ENCODE measurements at places on chromosomes 6 and 20. TPM values are rescaled to one million over a fixed set of nuclear protein-coding genes. Genes with fewer than 3 reads are reported as not detected.

The TRIM10 gene
- total RNA-seq: not detected

The BANF2 gene
- not detected for total RNA-seq

The CST2 gene
- total RNA-seq: not detected

The PNPLA1 gene
- not detected for total RNA-seq

The C6orf52 gene
- 2.7 TPM for total RNA-seq

The FOXQ1 gene
- total RNA-seq: not detected

The NOX3 gene
- total RNA-seq: not detected

The OLIG3 gene
- 0.35 TPM for total RNA-seq

The TPD52L1 gene
- total RNA-seq: 0.50 TPM

The SGK2 gene
- 1.7 TPM for total RNA-seq

The LTV1 gene
- 24.2 TPM for total RNA-seq

The DNAH8 gene
- 0.02 TPM for total RNA-seq

The WFDC5 gene
- 1.4 TPM for total RNA-seq

The SNPH gene
- 7.8 TPM for total RNA-seq

The LAMP5 gene
- not detected for total RNA-seq

The GNRH2 gene
- 87.1 TPM for total RNA-seq

The TMEM74B gene
- total RNA-seq: 0.60 TPM

The HTR1E gene
- total RNA-seq: not detected

The IFT52 gene
- 23.5 TPM for total RNA-seq

The FAM217A gene
- total RNA-seq: not detected

The DACT2 gene
- 1.3 TPM for total RNA-seq

The DNMT3B gene
- 2.6 TPM for total RNA-seq

The BEND6 gene
- total RNA-seq: 0.32 TPM

The ECT2L gene
- total RNA-seq: not detected

The UNC5CL gene
- total RNA-seq: 4.0 TPM

The HCRTR2 gene
- not detected for total RNA-seq

The HSPA1A gene
- total RNA-seq: 37.6 TPM

The GPR63 gene
- 1.8 TPM for total RNA-seq

The PHACTR2 gene
- 24.3 TPM for total RNA-seq

The COL11A2 gene
- total RNA-seq: 2.5 TPM

The SNAI1 gene
- total RNA-seq: 1.3 TPM

The ZKSCAN8 gene
- total RNA-seq: 32.0 TPM

The PEX3 gene
- 24.3 TPM for total RNA-seq

The DDX39B gene
- 644 TPM for total RNA-seq

The C6orf163 gene
- total RNA-seq: 2.7 TPM

The DEFB110 gene
- not detected for total RNA-seq

The MDN1 gene
- 41.0 TPM for total RNA-seq

The LAMA2 gene
- total RNA-seq: not detected

The TCP11 gene
- not detected for total RNA-seq

The GPR31 gene
- not detected for total RNA-seq

The EEF1A2 gene
- total RNA-seq: 0.94 TPM

The MLN gene
- total RNA-seq: not detected

The LAMA5 gene
- 0.99 TPM for total RNA-seq

The IL17A gene
- total RNA-seq: 2.8 TPM

The IGF2R gene
- total RNA-seq: 68.9 TPM

The KHDC3L gene
- total RNA-seq: not detected
